ENCODE measurements at places on chromosomes 11 and 22.

DNA sequence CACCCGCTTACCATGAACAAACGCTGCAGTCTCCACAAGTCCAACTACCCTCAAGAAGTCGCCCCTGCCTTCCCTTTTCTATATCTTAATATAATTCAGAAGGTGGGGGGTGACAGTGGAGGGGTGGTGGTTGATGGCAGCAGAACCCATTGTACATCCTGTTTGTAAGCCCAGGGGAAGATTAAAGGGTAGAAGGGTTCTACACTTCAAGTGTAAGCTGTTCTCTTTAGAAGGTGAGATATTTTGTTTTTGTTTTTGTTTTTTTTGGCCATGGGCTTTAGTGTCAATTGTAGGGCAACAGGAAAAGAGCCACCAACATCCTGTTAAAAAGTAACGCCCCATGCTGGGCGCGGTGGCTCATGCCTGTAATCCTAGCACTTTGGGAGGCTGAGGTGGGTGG lies 34.9 kb upstream of the RRAS2 start:
- no peak for DNase-seq

DNA sequence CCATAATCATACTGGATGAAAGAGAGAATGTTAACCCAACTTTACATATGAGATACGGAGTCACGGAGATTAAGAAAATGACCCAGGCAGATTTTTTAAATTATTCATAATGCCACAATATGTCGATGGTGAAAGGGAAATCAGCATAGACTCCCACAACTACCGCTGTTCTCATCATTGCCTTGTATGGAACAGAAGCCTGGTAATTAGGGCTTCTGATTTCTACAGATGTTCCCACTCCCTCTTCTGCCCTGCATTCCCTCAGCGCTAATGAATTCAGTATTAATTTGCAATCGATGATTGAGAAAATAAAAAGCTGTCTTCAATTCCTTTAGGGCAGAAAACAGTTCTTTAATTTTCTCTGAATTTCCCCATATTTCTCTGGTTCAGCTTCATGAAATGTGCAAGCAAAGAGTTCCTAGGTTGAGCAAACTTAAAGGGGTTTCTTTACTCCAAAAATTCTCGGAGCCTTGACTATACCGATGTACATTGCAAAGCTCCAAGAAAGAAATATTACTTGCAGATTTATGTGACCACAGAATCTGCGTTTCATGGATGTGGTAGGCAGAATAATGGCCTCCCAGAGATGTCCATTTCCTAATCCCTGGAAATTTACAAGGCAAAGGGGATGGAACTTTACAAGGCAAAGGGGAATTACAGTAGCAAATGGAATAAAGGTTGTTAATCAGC lies 134.9 kb upstream of the ZC3H12C start:
- no peak for DNase-seq

- DNase-seq = no peak
Measured at GRCh38 chr11:62479631-62480201, 60.9 kb downstream of the SCGB1A1 start.

- DNase-seq = no peak
Measured at GRCh38 chr11:76806608-76807205, 23.6 kb downstream of the TSKU start.

- DNase-seq = no peak
Measured at GRCh38 chr22:19815823-19816290, 38.8 kb downstream of the GNB1L start.

DNA sequence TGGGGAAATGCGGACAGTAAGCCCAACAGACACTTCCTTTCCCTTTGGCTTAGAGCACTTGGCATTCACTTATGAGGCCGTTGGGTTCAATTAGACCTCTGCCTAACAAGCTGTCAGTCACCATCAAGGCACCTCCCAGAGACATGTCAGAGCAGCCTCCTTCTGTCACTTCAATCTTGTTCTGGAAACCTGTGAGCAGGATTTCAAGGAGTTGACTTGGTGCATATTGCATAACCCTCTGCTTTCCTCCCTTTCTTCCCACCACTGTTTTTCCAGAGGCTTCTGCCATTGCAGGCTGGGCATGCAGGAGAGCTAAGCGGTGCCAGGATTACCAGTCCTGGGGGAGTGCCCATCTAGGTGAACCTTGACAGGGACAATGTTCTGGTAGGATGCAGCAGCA lies 484.2 kb upstream of the LRRC4C start:
- no peak for DNase-seq

DNA sequence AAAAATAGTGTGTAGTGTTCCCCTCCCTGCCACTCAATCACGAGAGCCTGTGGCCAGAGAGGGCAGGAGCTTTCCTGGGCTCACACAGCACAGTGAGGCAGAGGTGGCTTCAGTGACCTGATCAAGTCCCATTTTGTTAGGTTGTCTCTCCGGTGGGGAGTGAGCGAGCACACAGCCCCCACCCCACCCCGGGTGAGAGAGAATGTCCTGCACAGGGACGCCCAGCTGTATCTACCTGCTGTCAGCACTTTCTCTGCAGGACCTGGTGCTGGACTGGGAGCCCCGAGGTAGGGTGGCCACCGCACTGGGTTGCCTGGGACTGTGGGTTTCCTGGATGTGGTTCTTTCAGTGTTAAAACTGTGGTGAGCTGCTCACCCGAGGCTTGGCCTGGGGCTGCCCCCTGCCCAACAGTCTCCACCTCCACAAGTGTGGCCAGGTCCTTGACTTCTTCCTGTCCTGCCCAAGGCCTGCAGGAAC lies 6.1 kb downstream of the CAPN5 start:
- no peak for DNase-seq

- DNase-seq = no peak
Measured at GRCh38 chr11:109983358-109983757, 109.8 kb upstream of the ZC3H12C start.

GRCh38 chr11:46916286-46917108 lies 1.9 kb downstream of the LRP4 start:
- no peak for DNase-seq

DNA sequence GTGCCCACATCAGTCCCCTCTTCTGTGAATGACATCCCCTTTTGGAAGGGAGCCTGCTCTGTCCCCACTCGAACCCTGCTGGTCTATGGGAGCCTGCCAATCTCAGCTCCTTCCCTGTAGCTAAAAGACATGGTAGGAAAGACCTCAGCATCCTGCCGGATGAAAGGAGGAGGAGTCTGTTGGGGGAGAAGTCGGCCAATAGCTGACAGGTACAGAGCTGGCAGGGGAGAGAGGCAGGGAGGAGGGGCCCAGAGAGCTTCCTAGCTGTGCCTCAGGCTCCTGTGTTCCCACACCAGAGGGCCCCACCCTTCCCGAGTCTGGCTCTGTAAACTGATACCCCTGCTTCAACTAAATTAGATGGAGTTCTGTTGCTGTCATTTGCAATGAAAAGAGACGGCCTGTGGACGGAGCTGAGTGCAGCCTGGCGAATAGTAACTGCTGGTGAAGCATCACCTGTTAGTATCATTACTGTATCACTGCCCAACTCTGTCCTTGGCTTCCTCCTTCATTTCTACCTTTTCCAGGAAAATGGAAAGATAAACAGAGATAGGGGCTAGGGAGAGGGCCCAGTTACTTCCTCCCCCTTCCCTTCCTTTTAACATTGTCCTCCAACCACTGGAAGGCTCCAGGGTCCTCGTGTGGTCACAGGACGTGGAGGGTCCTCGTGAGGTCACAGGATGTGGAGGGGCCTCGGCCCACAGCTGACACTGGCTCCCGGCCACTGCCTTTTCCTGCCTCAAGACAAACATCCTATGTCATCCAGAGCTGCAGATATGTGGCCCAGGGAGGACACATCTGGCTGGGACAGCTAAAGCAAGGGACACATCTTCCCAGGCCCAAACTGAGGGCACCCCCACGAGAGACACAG lies 15.1 kb downstream of the FXYD6 start:
- DNase-seq = no peak

DNA sequence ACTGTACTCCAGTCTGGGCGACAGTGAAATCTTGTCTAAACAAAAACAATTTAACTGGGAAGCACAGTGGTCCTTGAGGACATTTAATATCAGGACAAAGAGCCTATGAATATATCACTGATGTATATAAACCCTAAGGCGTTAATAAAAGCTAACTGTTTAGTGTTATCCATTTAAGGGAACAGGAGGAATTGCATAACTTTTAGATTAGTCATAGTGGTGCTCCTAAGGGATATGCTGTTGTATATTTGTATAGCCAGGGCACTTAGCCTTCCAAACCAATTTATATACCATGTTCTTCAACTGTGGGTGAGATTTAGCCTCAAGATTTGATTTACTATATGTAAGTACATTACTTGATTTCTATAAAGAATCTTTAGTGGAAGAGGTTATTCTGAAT lies 3.0 kb upstream of the CHEK1 start:
- no peak for DNase-seq

DNA sequence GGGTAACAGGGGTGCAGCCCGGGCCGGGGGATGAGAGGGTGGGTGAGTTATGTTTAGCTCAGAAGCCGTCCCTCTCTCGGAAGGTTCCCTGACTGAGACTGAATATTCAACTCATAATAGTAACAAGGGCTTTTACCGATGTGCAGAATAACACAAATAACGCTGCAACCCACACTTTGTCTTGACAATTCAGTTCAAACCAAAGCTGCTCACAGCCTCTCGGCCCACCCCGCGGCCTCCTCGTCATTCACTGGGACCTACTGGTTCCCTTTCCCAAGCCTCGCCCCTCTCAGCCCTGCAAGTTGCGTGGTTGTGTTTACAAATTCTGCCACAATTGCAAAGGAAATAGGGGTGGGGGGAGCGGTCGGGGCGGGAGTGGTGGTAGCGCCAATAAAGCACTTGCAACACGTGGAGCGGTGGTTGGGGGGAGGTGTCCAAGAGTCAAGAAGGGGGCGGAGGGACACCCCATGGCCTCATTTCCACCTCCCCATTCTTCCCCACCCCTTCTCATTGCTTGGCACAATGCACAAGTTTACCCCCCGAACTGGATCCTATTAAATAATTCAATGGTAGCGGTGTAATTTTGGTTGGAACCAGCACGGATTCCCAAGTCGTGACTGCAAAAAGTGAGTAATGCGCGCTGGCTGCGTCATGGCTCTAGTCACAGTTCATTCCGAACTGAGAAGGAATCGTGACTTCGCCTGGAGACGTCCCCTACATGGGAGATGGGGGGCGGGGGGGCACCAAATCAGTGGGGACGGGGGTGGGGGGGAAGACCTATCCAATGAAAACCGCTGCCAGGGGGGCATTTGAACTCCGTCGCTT lies 102.0 kb upstream of the HSD17B12 start:
- no peak for DNase-seq

DNA sequence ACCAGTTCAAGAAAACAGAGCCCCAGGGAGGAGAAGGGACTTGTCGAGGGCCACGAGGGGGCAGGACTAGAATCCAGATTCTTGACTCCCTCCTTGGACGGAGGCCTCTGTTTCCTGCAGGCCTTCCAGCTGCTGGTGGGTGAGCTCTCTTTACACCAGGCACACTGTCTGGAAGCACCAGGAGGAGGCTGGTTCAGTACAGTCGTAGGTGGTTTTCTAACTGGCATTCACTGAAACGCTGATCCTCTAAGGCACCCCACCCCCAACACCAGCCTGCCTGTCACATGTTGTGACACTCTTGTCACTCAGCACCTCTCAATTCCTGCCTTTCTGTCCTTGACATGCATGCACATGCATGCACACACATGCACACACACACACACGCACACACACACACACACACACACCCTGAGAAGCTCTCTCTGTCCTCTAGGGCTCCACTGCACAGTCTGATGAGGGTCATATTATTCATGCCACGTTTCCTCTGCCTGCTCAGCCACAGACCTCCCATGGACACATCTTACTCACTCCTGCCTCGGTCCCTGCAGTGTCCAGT lies 751 bp downstream of the MS4A10 start:
- DNase-seq = no peak

GRCh38 chr11:8811571-8811970 lies 99.4 kb upstream of the AKIP1 start:
- DNase-seq = no peak

DNA sequence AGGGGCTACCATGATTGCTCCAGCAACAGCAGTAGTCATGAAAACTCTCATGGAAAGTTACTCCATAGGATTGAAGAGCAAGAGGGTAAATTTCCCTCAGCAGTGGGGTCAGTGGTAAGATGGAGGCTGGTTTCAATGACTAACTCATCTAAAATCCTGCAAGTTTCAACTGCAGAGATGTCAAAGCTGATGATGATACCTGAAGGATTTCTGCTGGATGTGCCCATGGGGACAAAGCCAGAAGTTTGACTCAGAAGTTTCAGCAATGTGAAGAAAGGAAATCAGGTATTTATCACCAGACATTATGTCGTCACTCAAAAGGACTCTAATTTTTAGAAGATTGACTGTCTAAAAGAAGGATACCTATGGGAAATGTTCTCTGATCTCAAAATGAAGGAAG lies 29.1 kb downstream of the RAB38 start:
- no peak for DNase-seq

DNA sequence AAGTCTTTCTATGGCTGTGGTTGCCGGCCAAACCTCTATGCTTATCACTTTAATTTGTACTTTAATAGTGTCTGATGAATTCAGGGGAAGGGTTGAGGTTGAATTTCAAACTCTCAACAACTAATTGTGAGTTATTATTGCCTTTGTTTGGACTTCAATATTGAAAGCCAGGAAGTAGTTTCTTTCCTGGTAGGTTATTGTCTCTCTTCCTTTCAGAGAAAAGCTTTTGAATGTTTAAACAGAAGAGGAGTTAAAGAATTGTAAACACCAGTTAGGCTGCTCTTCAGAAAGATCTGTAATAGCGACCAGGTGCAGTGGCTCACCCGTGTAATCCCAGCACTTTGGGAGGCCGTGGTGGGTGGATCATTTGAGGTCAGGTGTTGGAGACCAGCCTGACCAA lies 22.2 kb downstream of the NNMT start:
- no peak for DNase-seq

DNA sequence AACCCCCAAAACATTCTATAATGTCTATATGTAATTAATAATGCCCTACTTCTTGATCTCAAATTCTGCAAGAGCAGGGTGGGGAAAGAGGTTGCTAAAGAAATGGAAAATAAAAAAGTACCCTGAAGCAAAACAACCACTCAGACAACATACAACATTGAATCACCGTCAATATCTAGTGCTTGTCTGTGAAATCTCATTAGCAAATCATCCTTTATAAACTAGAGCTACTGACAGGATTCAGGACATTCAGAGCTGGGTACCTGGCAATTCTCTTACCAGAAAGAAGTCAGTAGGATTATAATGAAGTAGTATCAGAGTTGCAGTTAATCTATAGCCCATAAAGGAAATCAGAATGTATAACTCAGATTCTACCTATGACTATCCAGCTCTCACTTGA lies 143.2 kb downstream of the CADM1 start:
- DNase-seq = no peak

DNA sequence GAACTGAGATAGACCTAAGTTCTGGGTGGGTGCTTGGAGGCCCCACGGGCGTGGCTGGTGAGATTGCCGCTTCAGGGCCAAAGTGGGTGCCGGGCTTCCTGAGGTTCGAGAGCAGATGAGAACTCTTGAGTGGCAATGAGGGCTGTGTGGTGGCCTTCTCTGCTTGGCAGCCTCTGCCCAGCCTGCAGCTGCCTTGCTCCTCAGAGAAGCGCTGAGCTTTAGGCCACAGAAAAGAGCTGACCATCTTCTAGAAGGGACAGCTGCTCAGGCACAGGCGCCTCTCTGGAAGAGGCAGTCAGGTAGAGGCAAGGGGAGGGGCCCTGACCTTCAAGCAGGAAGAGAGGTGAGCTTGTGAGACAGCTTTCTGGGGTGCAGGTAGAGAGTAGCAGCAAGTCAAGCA lies 72.8 kb downstream of the MED15 start:
- DNase-seq = no peak

GRCh38 chr11:61765550-61766253 lies 13.3 kb downstream of the MYRF start:
- no peak for DNase-seq

GRCh38 chr11:86914865-86915519 lies 40.2 kb downstream of the FZD4 start:
- no peak for DNase-seq

- no peak for DNase-seq
Measured at GRCh38 chr11:10770626-10771254, 19.7 kb downstream of the CTR9 start.
